ENCODE measurements at places on chromosomes 4 and X. TPM values are rescaled to one million over a fixed set of nuclear protein-coding genes. Genes with fewer than 3 reads are reported as not detected.

The S100P gene
- total RNA-seq, result 210 TPM

The PFKFB1 gene
- 0.35 TPM for total RNA-seq

The SLC6A14 gene
- total RNA-seq, result not detected

The NDUFB11 gene
- total RNA-seq, result 154 TPM

The CT47B1 gene
- not detected for total RNA-seq

The ZXDA gene
- total RNA-seq, result 6.8 TPM

The PRKG2 gene
- 3.3 TPM for total RNA-seq

The CASK gene
- total RNA-seq, result 24.1 TPM

The IL2RG gene
- not detected for total RNA-seq

The UBL4A gene
- total RNA-seq, result 93.2 TPM

DNA sequence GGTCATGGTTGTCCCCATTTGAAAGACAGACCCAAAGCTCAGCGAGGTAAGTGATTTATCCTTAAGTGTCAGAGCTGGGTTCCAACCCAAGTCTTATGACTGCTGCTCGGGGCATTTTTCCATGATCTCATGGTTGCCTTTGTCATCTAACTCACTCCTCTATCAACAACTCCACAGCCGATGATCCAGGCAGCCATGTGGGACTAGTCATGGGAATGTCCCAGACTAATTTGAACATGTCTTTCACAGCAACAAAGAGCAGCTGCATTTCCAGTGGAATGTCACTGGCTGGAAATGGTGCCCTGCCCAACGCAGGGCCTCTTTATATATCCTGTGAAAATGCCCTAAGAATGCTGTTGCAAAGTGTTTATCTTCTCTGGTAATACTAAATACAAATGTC is 284.8 kb upstream of the PPARGC1A start:
- no peak for DNase-seq

- DNase-seq, result no peak
Measured at GRCh38 chr4:53313510-53313909, 52.4 kb downstream of the SCFD2 start.

DNA sequence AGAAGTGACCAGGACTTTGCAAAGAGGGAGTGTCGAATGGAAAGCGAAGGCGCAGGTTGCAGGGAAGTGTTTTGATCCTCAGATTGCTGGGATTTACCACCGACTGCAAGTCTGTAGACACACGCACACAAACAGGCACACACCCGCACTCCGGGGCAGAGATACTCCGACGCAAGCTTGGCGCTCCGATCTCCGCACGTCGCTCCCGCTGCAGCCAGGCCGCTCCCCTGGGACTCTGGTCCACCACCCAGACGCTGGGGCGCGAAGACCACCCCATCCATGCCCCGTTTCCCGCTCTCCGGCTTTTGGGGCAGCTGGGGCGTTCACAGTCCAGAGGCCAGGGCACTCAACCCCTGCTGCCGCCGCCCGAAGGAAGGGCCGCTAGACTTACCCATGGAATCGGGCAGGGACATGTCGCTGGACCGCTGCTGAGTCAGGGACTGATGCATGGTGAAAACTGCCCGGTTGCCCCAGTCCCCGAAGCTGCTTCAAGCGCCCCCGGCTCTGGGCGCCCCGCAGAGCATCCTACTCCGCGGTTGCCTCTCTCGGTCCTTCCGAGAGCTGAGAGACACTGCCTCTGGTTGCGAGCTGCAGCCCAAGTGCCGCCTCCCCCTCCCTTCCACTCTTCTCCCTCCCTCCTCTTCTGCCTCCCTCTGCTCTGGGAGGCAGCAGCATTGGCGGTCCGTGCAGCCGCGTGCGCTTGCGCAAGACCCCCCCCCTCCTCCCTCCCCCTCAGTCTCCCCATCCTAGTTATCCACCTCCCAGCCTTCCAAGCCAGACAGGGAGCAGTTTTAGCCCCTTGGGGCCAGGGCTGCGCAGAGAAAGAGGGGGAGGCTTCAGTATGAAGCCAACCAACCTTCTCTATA is at the start of gene TMEM255A:
TMEM255A (minus strand) TSS at position 601 of the 866 bp plus-strand sequence; CDS start at position 449, 152 bp downstream.
- DNase-seq, result no peak

DNA sequence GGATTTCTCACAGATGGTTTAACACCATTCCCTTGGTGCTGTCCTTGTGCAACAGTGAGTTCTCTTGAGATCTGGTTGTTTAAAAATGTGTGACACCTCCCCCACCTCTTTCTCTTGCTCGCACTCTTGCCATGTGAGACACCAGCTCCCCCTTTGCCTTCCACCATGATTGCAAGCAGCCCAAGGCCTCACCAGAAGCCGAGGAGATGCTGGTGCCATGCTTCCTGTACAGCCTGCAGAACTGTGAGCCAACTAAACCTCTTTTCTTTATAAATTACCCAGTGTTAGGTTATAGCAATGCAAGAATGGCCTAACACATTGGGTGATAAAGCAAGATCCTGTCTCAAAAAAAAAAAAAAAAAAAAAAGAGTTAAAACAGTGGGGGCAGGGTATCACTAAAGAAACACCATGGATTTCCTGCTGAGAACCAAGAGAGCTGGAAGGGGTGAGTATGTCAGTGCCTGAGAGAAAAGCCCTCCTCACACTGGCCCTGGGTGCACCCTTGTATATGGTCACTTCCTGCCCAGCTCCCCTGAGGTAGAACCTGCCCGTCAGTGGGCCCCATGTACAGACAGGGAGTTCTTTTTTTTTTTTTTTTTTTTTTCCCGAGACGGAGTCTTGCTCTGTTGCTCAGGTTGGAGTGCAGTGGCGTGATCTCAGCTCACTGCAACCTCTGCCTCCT is 46.4 kb downstream of the APOO start:
- DNase-seq, result no peak

GRCh38 chr4:139660568-139661043 is 5.0 kb upstream of the MGST2 start:
- no peak for DNase-seq

DNA sequence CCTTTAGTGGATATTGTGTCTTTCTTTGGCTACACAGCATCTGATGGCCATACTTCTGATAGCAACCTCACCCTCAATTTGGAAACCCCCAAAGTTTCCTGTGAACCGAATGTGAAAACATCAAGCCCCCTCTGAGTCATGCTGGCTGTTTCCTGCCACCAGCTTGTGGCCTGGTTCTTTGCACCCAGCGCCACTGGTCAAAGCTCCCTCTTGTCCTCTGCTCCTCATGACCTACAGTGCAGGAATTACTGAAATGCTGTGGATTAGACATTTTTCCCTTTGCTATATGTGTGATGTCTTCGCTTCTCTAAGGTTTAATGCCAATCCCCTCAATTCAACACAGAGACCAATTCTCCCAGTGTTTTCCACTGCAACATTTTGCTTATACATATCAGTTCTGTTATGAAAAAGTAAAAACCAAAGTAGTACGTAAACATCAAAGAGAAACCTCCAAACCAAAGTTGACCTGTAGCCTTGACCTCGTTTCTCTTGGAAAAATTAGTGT is 224.0 kb upstream of the TENM3 start:
- DNase-seq, result no peak

GRCh38 chr4:84263415-84263814 is 235.7 kb downstream of the NKX6-1 start:
- no peak for DNase-seq

- DNase-seq, result no peak
Measured at GRCh38 chr4:31467781-31468180, 747.6 kb downstream of the PCDH7 start.

- DNase-seq, result no peak
Measured at GRCh38 chrX:130299279-130300009, 30.7 kb upstream of the ZNF280C start.

- DNase-seq, result no peak
Measured at GRCh38 chrX:129877401-129877800, 28.6 kb upstream of the UTP14A start.

DNA sequence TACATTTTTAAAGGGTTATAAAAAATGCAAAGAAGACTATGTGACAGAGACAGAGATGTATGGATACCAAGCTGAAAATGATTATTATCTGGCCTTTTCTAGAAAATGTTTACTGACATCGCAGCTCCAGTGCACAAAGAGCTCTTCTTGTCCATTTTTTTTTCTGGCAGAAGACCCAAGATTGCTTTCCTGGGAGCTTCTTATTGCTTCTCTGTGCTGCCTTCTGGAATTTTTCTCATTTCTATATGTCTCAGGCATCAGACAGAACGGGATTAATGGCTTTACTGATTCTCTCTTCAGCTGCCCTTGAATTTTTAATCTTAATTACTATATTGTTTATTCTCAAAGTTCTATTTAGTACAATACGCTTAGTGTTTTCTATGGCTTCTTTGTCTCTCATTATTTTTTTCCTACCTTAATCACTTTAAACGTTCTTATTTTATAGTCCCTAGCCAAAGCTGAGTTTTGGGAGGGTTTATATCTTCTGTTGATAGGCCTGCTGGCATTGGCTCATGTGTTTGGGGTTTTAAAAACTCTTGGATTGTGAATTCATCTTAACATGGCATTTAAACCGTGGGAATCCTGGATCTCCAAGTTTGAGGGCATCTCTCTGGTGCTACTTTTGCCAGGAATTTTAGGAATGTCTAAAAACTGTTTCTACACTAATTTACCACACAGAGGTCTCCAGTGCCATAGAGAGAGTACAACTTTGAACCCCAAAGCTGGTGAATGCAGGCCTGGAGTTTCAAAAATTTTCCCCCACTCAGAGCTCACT is 138.9 kb upstream of the LNX1 start:
- DNase-seq, result no peak

DNA sequence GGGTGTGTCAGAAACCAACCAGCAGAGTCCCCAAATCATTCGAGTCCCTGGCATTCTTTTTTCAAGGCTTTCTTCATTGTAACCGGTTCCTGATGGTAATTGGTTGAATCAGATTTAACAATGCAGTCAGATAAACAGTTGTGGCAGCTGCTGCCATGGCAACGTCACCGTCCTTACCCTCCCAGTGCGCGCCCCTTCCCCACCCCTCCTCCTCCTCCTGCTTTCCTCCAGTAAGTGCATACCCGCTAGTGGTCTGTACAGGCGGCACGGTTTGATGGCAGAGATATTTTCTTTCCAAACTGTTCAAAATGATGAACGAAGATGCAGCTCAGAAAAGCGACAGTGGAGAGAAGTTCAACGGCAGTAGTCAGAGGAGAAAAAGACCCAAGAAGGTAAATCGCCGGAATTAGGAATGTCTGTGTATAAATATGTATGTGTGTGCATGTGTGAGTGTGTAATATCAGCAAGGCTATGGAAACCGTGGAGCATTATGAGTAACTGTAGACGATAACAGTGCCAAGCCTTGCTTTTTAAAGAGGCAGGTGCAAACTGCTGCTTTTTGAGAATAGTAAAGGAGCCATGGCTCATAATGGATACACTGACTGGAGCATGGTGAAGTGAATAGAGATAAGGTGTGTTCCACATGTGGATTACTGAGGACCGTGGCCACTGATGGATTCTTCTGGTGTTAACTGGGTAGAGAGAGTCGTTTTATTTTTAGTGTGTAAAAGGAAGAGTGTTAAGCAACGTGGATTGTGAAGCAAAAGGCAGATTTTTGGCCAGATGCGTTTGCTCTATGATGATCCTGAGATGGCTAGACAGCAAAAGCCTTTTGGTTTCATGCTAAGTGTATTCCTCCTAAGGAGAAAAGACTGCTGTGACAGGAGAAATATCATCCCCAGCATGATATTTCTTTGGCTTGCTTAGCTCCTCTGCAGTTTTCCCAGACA is at the start of gene ANK2:
ANK2 (plus strand) TSS at position 233 of the 950 bp plus-strand sequence; CDS start at position 309, 76 bp downstream.
- no peak for DNase-seq

- DNase-seq, result no peak
Measured at GRCh38 chr4:111807576-111807975, 337.7 kb upstream of the FAM241A start.

GRCh38 chr4:148286012-148286411 is 156.2 kb downstream of the NR3C2 start:
- no peak for DNase-seq

GRCh38 chr4:86338521-86338920 is 21.3 kb downstream of the MAPK10 start:
- no peak for DNase-seq

GRCh38 chrX:100663642-100664041 is 19.6 kb downstream of the SRPX2 start:
- DNase-seq, result no peak

GRCh38 chr4:77600521-77601451 is 4.8 kb upstream of the CXCL13 start:
- DNase-seq, result peak; percentile 30

- no peak for DNase-seq
Measured at GRCh38 chr4:104491481-104492182, 3.1 kb downstream of the CXXC4 start.
